ENCODE measurements at places on chromosomes 5 and 9.
A peak's percentile ranks its signal among the peaks of the same experiment; 100 is the strongest.

GRCh38 chr5:121797681-121798518 lies 53.8 kb upstream of the FTMT start:
- DNase-seq = no peak

- no peak for DNase-seq
These were observed 1000.0 kb upstream of the DMAC1 start for GRCh38 chr9:8799615-8800014.

DNA sequence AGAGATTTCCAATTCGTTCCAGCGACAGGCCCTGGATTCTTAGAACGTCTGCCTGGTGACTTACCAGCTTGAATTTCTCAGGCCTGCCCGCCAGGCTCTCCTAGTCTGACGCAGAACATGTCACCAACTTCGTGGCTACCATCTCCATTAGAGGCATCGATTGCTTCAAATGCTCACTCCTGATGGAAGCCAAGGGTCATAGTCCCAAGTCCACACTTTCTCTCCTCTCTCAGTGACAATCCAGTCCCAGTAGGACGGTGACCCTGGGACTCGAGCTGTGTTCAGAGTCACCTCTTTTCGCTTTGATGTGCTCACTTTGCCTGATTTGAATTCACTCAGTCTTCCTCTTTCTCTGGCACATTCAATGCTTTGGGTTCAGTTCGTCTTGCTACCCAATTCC lies 94.8 kb downstream of the GADD45G start:
- no peak for DNase-seq

- DNase-seq = peak; percentile 2
These were observed 105.2 kb downstream of the SH3TC2 start for GRCh38 chr5:148957591-148958202.

DNA sequence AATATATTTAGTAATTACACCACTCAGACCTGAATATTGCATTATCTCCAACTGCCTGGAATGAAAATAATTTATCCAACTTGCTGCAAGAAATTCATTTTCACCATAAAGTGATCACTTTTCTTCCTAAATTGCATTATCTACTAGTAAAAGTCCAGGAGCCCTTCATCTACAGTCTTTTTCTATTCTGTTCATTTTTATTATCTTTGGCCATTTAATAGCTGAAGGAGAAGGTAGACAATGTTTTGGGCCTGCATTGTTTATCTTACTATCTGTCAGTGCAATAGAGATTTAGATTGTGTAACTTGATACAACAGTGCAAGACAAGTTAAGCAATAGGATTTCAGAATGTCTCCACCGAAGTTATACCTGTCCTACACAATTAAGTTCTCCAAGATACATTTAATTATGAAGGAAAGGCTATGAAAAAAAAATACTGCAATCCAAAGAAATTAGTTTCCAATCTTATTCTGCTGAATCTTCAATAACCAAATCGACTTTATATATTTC lies 1339.7 kb upstream of the CDH6 start:
- DNase-seq = no peak

- no peak for DNase-seq
These were observed 194.0 kb downstream of the CRB2 start for GRCh38 chr9:123550012-123550411.

DNA sequence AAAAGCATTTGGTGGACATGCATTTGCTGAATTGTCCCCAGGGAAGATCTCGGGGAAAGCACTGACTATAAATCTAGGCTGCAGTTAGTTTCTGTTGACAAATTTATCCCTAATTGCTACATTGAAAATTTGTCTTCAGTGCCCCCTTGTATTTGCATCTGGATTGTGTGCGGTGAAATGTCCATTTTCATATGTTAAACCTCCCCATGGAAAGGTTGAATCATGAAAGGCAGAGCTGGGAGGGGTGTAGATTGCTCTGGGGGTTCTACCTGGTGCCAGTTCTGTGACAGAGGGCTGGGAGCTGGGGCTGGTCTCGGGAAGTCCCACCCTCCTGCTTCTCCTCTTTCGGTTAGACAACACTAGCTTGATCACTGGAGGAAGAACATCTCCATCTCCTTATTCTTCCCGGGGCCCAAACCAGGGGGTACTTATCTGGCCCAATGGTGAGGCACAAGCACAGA lies 101.9 kb downstream of the GADD45G start:
- DNase-seq = no peak

DNA sequence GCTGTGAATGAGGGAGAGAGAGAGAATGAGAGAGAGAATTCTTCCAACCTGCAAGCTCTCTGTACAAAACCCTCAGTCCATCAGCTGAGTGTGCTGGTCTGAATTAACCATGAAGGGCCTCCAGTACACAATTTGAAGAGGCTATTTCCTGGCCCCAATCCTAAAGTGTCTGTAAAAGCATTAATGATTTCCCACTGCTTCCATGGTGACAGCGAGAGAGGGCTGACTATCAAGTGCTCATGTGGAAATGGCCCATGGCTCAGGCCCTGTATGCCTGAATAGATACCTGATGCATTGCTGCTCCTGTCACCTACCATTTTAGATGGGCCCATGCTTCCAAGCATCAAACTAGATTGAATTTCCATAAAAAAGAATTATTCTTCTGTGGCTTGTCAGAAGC lies 592.4 kb downstream of the KIF4B start:
- DNase-seq = no peak

DNA sequence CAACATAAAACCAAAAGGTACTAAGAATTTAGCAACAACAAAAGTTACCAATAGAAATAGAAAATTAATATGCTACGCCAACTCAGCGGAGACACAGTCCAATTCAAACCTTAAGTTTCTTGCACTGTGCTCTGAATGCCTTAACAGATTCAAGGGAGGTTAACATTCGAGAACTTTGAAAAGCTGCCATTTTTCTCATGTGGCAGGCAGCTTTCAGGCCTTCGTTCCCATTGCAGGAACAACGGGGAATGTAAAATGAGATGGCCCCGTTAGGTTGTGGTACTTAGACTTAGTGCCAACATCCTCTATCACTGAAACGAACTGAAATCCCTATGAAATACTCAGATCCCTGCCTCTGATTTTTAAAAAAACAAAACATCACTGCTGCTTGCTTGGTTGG lies 22.4 kb downstream of the FNBP1 start:
- no peak for DNase-seq

GRCh38 chr5:147396070-147396823 lies 113.6 kb downstream of the DPYSL3 start:
- DNase-seq = no peak

DNA sequence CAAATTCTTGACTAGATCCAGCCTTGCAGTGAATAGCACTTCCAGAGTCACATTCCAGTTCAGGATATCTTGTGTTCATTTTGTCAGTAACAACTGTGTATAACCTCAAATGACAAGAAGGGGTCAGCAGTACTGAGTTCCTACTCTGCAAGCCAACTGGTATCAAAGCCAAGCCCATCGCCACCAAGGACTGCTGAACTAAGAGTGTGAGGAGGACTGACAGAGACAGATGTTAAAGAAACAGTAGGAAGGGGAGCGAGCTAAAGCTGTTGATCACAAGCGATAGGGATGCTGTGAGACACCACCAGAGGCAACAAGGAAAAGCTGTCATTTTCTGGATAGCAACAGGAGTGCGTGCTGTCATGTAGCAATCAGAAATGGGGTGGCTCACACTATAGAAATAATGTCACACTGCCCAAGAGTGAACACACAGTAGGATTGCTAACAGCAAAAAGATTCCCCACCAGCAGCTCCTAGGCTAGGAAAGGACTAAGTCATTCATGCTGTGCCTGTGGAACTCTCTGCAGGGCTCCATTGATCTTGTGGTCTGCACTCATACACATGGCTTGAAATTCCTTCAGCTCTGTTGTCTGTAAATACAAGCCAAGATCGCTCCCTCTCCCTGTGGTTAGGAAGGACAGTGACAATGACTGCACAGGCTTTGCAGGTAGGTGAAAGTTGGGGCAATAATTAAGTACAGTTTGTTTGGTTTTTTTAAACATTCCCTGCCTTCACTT lies 658.6 kb downstream of the NR2F1-AS1 start:
- no peak for DNase-seq

- no peak for DNase-seq
These were observed 7.4 kb downstream of the NIPBL start for GRCh38 chr5:36883894-36884462.

DNA sequence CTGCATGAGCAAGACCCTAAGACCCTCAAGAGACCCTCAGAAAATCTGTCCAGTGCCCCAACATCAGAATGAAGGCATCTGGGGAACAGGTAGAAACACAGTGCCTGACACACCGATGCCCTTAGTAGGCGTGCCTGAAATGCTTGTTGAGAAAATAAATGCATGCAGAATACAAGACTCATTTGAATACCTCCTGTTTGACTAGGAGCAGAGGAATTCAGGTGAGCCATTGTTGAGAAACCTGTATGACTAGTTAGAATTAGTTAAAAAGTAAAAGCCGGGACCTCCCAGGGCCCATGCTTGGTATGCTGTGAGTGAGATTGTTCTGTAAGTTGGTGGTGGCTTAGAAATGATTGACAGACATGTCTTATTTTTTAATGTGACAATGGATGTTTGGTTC lies 55.0 kb downstream of the WWC1 start:
- no peak for DNase-seq

- DNase-seq = no peak
These were observed 143.2 kb upstream of the ANKH start for GRCh38 chr5:15014809-15015208.

DNA sequence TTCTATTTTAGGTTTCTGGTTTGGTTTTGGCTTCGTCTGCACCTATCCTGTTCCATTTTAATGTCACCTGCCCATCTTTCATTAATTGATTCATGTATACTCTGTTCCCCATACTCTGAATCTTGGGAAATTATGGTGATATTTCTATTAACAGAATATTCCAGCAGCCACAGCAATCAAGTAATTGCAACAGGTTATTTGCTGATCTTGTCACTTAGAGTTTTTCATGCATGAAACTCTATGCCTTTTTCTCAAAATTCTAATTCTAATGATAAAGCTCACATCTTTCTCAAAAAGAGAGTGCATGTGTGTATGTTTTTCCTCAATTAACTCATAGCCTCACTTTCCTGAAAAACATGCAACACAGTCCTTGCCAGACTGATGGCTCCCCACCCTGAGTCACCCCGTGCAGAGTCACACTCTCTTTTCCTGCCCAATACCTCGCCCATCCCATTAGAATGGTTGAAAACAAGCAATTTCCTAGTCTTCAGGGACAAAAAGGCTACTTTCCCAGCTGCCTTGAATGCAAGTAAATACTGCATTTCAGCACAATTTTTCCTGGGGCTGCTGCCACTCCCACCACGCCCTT lies 15.6 kb downstream of the GFRA3 start:
- no peak for DNase-seq

GRCh38 chr9:88287972-88288371 lies 100.3 kb upstream of the SPIN1 start:
- no peak for DNase-seq

- DNase-seq = no peak
These were observed 23.3 kb downstream of the LRSAM1 start for GRCh38 chr9:127474592-127474991.

DNA sequence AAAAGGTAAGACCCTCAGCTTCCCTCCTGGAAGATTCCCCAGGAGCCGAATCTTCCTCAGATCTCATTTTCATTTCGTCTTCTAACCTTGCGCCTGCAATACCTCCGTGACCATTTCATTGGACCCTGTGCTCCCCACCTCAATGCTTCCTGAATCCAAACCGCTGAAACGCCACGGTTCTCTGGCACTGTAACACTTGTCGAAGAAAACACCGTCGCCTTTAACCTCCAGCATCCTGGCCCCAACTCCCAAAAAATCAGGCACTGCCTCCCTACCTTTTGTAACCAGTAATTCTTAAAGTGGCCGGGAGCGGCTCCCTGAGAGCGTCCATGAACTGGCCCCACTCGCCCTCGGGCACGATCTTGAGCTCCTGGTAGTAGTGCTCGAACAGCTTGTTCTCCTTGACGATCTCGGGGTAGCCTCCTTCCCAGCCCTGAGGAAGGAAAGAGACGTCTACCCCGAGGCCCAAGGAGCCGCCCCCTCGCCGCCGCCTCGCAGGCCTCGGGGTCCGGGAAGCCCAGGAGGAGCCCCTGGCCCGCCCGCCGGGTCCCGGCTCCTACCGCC lies 438 bp downstream of the NSUN2 start:
- no peak for DNase-seq

DNA sequence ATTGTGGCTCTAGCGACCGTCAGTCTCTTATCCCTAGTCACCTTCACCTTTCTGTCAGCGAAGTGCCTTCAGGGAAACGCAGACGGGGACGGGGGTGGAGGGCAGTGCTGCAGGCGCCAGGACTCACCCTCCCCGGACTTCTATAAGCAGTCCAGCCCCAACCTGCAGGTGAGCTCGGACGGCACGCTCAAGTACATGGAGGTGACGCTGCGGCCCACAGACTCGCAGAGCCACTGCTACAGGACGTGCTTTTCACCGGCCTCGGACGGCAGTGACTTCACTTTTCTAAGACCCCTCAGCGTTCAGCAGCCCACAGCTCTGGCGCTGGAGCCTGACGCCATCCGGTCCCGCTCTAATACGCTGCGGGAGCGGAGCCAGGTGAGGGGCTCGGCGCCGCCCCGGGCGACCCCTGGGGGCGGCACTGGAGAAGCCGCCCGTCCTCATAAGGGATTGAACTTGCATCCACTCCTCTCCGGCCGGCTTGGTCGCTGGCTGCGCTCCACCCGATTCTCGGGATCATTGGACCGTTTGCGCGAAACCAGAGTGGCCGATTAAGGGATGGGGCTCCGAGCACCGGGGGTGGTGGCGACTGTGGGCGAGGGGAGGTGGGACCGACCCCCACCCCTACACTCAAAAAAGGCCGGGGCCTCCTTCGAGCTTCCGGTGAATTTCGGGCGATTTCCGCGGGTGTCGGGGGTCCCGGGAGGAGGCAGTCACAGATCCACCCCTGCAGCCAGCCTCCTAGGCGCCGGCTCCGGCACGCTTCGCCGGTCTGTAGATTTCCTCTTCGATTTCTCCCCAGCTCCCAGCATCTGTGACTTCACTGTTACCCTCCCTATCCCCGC lies 2.7 kb downstream of the PCDHGC5 start:
- DNase-seq = no peak

GRCh38 chr5:28296254-28297013 lies 1258.0 kb upstream of the CDH9 start:
- no peak for DNase-seq

DNA sequence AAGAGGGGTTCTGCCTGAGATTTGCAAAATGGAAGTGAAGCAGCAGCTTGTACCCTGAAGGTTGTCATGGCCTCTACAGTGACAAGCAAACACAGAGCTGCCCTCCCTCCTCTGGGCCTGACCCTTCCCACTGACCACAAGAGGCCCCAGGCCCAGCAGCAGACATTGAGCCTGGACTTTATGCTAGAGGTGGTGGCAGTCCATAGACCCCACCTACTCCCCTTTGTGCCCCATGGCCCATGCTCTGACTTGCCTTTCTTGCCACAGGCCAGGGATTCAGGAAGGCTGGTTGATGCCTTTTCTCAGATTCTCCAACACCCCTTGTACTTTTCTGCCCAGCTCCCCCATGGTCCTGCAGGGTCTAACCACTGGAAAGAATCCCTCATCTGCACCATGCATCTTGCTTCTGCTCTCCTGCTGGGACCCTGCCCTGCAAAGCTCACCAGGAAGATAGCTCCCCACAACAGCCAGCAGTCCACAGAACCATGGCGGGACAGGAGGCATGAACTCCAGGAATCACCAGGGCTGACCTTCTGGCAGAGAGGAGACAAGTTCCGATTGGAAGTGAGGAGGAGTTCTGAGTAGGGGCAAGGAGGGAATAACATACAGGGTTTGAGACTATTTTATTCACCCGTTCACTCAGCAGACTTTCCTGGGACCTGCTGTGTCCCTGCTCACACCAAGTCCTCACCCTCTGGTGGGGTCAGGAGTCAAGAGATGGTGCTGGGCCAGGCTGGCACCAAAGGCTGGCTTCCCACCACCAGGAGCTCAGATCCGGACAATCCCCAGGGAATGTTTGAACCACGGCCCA lies 263.8 kb downstream of the SYK start:
- no peak for DNase-seq

GRCh38 chr9:131635892-131636291 lies 90.6 kb downstream of the PRRT1B start:
- DNase-seq = no peak
